Stimulated activated CD4-positive, alpha-beta T cell treated with anti-CD3 and anti-CD28 coated beads, TNF-alpha, amount 100 ng/mL, for 1 hour (primary cell): ENCODE measurements at places on chromosomes 16 and 17.

- no peak for DNase-seq
These were observed 22.2 kb upstream of the TOX3 start for GRCh38 chr16:52568983-52569690.

GRCh38 chr16:25052530-25052929 lies 37.4 kb upstream of the ARHGAP17 start:
- no peak for DNase-seq

GRCh38 chr16:85619101-85619891 lies 6.2 kb downstream of the GSE1 start:
- DNase-seq, result no peak

DNA sequence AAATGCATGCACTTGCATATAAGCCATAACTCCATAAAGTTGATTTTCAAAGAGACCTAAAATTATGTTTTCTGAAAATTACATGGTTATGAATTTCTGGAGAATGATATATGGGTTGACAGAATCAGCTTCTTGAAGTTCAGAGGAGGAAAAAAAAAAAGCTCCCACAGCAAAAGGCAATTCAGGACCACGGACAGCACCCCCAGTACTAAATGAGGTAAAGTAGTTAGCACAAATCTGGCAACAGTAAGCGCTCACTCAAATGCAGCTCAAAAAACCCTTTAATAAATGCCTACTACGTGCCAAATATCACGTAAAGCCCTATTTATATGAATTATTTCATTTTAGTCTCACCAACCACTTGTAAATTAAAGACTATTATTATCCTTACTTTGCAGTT lies 135.2 kb downstream of the SHISA9 start:
- DNase-seq, result no peak

GRCh38 chr17:32822996-32823395 lies 53.9 kb downstream of the MYO1D start:
- no peak for DNase-seq

DNA sequence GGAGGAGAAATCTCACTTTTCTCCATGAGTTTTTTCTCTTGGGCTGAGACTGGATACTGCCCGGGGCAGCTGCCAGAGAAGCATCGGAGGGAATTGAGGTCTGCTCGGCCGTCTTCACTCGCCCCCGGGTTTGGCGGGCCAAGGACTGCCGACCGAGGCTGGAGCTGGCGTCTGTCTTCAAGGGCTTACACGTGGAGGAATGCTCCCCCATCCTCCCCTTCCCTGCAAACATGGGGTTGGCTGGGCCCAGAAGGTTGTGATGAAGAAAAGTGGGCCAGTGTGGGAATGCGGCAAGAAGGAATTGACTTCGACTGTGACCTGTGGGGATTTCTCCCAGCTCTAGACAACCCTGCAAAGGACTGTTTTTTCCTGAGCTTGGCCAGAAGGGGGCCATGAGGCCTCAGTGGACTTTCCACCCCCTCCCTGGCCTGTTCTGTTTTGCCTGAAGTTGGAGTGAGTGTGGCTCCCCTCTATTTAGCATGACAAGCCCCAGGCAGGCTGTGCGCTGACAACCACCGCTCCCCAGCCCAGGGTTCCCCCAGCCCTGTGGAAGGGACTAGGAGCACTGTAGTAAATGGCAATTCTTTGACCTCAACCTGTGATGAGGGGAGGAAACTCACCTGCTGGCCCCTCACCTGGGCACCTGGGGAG lies 19.1 kb downstream of the NGFR start:
- no peak for DNase-seq

DNA sequence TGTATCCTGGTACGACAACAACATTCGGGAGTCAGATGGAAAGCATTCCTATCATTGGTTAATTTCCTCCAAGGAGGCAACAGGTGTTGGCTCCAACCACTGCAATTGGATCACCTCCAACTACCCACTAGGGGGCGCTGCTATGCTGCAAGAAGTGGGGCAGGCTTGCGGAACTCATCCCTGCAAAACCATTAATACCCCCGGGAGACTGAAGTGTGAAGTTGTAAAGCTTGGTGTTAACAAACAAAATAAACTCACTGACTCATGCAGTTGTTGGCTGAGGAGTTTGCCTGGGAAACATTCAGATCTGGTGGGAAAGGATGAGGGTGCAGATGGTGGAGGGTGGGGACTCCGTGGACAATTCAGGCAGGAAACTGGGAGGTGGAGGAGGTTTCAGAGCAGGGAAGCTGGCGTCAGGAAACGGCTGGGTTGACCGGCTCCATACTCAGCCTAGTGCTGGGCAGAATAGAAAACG lies 84.9 kb downstream of the HS3ST2 start:
- DNase-seq, result no peak

- no peak for DNase-seq
These were observed 55.0 kb downstream of the CNGB1 start for GRCh38 chr16:57915811-57916488.

GRCh38 chr17:57016764-57017116 lies 38.8 kb downstream of the SCPEP1 start:
- no peak for DNase-seq

DNA sequence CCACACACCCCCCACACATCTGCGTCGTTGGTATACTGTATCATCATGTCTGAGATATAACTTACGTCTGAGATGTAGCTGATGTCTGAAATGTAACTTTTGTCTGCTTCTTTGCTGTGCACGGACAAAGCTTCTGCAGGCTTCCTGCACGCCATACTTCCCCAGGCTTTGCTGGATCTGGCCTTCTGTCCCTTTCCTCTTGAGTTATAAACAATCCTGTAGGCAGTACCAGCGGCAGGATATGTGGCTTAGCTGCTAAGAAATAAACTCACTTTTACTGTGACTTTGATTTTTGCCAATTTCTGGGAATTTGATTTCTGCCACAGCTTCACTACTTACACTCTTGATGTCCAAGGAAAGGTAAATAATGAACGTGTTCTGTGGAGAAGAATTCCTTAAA lies 184.4 kb downstream of the RPTOR start:
- no peak for DNase-seq

DNA sequence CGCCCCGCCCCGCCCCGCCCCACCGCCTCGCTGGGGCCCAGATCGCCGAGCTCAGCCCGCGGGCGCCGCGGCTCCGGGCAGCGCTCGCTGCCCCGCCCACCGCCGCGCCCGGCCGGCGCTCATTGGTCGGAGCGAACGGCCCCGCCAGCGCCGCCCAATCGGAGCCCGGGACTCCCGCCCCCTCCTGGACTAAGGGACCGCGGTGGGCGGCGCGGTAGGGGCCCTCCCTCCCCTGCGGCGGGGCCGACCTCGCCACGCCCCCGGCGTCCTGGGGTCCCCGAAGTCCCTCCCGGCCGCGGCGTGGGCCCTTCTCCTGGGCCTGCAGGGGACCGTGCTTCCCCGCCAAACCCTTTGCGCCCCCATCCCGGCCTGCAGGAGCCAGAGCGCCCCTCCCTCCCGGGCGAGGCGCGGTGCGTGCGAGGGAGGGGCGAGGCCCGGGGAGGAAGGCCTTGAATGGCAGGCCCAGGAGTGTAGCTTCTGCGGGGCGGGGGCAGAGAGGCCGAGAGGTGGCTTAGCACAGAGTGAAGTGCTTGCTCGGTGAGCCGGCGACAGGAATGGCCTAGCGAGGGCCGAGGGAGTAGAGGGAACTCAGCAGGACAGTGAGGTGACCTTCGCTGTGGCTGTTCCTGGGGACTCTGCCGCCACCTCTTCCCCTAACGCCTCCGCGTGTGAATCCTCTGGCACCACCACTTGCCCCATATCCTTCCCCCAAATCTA lies at the start of gene CAMKK1:
CAMKK1 (minus strand) TSS at position 51 of the 717 bp plus-strand sequence. CDS start 7,366 bp downstream, outside the sequence.
- peak; percentile 79 for DNase-seq

DNA sequence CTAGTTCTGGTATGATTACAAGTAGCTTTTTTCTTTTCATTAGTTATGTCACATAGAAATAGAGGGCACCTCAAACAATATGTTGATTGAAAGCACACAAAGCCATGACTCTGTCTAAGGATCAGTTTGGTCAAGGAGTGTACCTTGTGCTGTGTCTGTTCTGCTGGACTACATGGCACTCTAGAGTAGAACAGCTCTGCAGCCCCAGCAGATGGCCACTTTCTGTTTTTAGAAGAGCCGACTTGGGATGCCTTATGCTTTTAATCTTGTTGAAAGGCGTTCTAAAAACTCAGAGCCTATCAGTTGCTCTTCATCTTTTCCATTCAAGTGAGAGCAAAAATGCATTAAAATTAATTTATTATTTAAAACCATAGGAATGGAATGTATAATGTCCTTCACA lies 49.3 kb upstream of the CA10 start:
- no peak for DNase-seq

DNA sequence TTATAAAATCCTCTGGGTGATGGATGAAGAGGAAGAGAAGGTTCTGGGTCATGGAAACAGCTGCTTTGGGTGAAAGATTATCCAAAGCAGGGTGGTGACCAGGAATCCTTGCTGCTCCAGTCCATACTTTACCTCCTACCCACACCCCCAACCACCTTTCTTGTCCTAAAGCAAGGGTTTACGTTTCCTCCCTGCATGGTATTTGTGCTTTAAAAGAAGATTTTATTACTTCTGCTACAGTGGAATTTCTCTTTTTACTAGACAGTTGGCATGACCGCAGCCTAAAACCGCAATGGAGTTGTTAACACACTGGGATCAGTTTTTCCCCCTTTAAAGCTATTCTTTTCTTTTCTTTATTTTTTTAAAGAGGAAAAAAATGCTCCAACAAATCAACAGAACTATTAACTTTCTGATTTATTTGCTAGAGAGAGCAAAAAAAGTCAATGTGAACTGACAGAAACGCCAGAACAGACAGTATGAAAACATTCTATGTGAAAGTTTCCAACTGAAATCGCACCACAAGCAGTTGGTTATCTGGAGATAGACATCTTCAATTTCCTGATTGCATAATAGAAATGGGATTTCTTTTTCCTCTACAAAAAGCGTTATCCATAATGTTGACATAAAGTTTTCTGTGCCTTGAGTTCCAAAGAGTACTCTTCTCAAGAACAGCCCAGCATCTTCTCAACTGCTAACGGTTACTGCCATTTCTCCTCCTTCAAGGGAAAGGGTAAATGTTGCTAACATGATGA lies 236.0 kb downstream of the IRX3 start:
- DNase-seq, result no peak

GRCh38 chr17:17235212-17236174 lies 1.5 kb downstream of the FLCN start:
- DNase-seq, result no peak

GRCh38 chr16:88878967-88879787 lies 12.7 kb upstream of the PABPN1L start:
- DNase-seq, result no peak

DNA sequence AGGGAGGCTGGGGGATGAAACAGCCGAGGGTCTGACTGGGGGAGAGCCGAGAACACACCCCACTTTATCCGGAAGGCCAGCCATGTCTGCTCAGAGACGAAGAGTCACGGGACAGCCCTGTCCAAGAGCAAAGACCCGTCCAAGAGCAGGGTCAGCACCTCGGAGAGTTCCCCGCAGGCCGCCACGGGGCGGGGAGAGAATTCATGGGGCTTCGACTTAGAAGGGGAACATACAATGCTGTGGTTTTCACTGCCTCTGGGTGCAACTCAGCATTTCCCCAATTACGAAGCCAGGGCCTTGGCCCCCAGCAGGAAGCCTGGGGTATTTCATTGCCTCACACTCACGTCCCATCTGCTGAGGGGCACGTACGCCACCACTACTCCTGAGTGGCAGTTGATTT lies 59.3 kb downstream of the JPH3 start:
- DNase-seq, result no peak
